ENCODE measurements at places on chromosomes 7 and 10.

DNA sequence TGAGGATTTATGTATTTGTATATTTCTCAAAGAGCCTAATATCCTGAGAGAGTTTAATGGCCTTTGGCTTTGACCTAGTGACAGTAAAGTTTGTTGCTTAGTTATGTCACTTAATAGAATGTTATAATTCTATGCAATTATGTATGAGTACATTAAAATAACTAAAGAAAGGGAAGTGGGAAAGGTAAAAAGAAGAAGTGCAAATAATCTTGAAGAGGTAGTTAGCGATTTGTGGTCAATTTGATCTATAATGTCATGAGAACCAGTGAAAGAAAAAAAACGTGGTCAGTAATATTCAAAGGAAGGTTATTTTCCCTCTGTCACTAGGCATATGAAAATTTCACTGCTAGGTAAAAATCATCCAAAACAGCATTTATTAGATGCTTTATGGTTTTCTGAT is 143.4 kb upstream of the LSM8 start:
- DNase-seq, result no peak

- DNase-seq, result no peak
These were observed 73.8 kb upstream of the SFMBT2 start for GRCh38 chr10:7484456-7485243.

- DNase-seq, result no peak
These were observed 4.7 kb upstream of the HIP1 start for GRCh38 chr7:75743455-75743859.

GRCh38 chr10:71029411-71029892 is 141.1 kb upstream of the PCBD1 start:
- DNase-seq, result no peak

- DNase-seq, result no peak
These were observed 3.2 kb downstream of the HPSE2 start for GRCh38 chr10:99232360-99232999.

DNA sequence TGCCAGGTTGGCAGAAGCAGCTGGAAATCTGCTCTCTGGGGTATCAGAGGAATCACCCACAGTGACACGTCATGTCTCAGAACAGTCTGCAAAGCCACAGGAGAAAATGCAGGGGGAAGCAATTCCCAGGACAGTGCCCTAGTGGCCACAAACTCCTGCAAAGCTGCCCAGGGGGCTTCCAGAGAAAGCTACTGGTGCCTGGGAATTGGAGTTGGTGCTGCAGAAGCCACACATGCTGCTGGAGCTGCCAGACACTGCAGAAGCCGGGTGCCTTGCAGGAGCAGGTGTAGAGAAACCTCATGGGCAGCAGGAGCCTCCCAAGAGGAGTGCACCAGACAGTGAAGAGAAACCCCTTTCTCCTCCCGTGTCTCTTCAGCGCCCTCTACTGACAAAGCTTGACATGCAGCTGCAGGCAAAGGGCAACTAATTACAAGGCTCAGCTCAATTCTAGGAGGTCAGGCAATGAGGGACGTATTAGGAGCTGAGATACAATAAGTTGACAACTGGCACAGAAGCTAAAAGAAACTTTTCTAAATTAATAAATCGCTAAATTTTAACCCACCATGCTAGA is 30.2 kb upstream of the NUB1 start:
- DNase-seq, result no peak

GRCh38 chr10:9158675-9159074 is 1104.2 kb downstream of the GATA3 start:
- DNase-seq, result no peak

DNA sequence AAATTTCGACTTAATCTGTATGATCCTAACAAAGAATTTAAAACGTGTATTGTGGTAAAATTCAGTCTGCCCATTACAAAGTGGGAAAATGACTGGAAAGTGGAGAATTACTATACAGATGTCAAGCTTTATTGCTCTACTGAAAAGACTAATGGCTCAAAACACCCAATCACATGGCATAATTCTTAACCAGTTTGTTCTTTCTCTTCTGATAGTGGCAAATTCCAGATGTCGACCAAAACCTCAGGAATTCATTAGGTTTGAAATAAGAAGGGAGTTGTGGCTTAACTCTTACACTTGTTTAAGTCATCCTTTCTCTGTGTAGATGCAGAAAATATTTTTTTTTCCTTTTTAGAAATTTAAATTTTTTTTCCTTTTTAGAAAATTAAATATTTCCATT is 1254.9 kb upstream of the LRRN3 start:
- DNase-seq, result no peak

DNA sequence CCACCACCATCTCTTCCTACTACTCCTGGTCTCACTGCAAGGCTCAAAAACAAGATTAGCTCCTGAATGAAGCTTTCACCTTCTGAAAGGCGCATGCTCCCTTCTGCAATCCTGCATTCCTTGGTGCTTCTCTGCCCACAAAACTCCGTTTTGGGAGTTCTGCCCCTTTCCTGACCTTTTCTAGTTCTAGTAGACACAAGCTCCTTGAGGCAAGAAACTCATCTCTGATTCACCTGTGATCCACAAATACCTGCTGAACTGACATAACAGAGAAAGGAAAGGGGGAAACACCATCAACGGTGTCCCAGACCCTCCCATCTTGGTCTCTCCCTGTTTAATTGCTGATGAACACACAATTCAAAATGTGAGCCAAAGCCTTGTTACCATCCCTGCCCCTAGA is 64.0 kb upstream of the EGR2 start:
- no peak for DNase-seq

DNA sequence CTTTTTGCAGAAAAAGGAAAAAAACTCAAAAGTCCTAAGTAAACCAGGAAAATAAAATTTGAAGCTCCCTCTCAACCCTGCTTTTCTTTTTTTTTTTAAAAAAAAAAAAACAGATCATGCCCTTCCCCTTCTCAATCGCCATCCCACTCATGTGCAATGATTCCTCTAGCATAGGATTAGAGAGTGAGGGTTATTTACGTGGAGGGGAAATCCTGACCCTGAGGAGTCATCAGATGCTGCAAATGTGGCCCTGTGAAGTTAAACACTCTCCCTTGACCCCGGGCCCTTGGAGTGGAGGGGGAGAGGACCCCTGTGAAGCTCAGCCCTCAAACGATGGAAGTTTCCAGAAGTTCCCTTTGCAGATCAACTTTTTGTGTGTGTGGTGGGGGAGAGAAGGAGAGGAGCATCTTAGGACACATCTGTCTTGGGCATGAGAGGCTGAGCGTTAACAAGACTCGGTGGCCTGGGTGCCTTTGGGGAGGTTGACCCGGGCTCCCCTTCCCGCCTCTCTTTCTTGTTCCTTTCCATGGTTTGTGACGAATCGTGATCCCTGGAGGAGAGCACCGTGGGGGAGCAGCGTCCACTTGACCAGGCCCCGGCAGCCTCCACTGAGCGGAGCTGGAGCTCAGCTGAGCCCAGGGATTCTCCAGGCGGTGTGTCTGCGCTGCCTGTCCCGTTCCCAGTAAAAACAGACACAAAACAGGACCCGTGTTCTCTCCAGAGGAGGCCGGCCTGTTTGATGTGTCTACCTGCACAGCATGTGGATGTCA is 1.5 kb upstream of the SHH start:
- DNase-seq, result no peak

- DNase-seq, result no peak
These were observed 1.8 kb downstream of the TRPV6 start for GRCh38 chr7:142883571-142884285.
